ENCODE measurements at places on chromosomes 12 and 14. TPM values are rescaled to one million over a fixed set of nuclear protein-coding genes. Genes with fewer than 3 reads are reported as not detected.

- DNase-seq: no peak
Measured at GRCh38 chr14:55514819-55515490, 65.1 kb upstream of the KTN1 start.

DNA sequence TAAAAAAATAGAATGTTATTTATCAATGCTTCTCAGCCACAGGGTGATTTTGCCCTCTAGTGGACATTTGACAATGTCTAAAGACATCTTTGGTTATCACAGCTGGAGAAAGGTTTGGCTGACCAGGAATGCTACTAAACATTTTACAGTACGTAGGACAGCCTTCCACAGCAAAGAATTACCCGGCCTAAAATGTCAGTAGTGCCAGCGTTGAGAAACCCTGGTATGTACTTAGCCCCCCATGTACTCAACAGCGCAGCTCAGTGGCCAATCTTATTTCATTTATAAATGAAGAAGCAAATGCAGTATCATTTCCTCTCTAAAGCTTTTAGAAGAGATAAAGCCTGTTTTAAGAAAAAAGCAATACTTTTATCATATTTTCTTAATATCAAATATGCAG lies 5.8 kb downstream of the MARK3 start:
- peak; percentile 57 for DNase-seq

- DNase-seq: no peak
Measured at GRCh38 chr12:131543040-131543439, 167.8 kb upstream of the SFSWAP start.

GRCh38 chr14:68526512-68527091 lies 266.3 kb downstream of the ZFP36L1 start:
- no peak for DNase-seq

DNA sequence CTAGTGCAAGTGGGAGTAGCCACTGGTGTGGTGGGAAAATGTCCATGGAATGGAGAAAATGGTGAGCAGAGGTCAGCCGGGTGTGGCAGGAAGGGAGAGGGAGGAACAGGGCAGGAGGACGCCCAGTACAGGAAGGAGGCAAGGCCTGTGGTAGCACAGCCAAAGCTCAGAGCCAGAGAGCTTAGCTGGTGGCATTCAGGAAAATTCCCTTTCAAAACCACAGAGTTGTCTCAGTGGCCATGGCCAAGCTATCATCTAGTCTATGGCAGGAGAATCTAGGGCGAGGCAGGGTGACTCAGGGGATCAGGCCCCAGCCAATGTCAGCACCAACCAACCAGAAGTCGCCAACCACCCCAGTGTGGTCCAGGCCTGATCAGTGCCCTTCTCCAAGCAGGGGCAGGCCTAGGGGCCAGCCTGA lies 67.7 kb upstream of the DDX11 start:
- no peak for DNase-seq

DNA sequence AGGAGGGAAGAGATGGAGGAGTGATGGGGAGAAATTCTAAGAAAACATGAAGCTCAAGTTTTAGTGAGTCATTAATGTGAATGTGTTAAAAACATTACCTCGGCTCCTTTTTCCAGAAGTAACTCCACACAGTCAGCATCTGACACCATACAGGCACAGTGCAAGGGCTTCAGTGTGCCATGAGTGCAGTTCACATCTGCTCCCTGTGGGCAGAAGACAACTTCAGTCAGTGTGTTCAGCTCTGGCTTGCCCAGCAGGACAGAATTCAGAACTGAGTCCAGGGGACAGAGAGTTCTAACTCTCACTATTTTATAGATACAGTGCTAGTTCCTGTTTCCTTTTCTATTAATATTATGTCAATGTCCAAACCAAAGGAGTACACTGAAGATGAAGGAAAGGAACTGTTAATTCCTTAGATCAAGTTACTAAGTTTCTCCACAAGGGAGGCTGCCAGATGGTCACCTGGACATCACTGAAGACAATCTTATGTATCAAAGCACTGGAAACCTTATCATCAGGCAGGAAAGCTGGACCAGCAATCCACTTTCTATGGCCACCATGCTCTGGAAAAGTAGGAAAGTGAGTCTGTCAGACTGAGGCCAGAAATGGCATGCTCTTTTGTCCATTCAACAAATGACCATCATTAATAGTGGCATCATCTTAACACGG lies 6.1 kb downstream of the ASB8 start:
- DNase-seq: no peak

Gene PLEKHA5
- 5.2 TPM for total RNA-seq

Gene C1QL4
- total RNA-seq: not detected

GRCh38 chr12:56431850-56432249 lies 17.4 kb downstream of the TIMELESS start:
- DNase-seq: no peak

- DNase-seq: no peak
Measured at GRCh38 chr12:25852792-25853191, 105.7 kb upstream of the RASSF8 start.

Gene TBX3
- total RNA-seq: not detected

DNA sequence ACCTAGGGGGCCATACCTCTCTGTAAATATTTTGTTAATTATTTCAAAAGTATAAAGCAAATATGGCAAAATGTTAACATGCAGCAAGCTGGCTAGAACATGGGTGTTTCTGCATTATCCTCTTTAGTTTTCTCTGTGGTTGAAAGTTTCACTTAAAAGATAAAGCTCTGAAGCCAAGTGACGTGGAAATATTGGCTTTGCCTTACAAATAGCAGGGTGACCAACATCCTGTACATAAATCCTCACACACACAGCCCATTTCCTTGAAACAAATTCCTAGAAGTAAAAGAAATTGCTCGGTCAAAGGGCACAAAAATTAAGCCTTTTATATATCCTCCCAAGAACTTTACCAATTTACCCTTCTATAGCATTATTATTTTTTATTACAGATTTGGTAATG lies 10.6 kb upstream of the VWF start:
- no peak for DNase-seq

Gene GSG1
- total RNA-seq: not detected

DNA sequence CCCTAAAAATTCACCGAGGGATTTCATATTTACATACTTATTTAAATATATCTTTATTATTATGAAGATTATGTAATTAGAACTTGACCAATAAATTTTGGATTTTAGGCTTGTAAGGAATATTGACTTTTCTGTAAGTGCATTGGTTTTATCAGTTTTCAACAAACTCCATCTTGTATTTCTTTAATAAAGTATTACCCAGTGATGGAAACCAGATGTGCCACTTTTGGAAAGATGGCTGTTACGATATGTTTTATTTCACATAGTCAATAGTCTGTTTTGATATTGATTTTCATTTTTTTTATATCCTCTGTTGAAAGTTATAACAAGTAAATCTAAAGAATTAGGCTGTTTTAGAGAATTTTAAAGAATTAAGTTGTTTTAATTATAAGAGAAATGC lies 1.8 kb downstream of the MON2 start:
- no peak for DNase-seq

DNA sequence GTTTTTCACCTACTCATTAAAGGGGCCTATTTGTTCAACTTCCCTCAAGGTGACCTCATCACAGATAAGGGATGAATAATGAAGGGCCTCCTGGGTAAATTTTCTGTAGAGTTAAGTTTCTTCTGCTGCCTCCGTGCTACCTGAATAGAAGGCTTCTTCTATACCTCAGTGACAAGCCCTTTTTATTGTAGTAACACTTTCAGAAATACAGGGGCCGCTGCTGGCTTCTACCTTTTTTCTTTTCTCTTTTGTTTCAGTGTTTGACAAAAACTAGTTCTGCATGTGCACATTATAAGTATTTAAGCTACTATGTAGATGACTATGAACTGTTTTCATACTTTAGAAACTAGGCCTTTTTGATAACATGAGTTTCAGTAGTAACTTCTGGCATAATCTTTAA lies 207.0 kb downstream of the NAV3 start:
- no peak for DNase-seq

GRCh38 chr14:101439023-101439422 lies 122.3 kb upstream of the DIO3 start:
- no peak for DNase-seq

DNA sequence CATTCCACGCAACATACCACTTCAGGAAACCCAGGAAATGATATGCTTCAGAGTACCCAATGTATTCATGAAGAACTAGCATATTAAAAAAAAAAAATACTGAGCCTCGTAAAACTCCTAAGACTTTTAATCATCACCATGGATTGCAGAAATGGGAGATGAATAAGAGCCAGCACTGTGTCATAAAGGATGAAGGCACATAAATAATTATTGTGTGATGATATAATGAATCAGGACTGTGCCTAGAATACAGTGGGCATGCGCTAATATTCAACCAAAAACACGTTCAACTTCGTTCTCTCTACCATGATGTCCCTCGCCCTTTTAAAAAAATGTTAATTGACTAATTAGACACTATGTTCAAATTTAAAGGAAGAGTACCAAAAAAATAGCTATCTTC lies 68.7 kb downstream of the CIT start:
- no peak for DNase-seq

DNA sequence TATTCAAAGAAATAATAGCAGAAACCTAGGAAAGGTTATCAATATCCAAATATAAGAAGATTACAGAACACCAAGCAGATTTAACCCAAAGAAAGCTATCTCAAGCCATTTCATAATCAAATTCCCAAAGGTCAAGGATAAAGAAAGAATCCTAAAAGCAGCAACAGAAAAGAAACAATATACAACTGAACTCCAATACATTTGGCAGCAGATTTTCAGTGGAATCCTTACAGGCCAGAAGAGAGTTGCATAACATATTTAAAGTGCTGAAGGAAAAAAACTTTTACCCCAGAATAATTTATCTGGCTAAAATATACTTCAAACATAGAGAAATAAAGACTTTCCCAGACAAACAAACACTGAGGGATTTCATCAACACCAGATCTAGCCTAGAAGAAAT lies 54.3 kb downstream of the DENND5B start:
- no peak for DNase-seq

Gene PTGES3
- total RNA-seq: 125 TPM

DNA sequence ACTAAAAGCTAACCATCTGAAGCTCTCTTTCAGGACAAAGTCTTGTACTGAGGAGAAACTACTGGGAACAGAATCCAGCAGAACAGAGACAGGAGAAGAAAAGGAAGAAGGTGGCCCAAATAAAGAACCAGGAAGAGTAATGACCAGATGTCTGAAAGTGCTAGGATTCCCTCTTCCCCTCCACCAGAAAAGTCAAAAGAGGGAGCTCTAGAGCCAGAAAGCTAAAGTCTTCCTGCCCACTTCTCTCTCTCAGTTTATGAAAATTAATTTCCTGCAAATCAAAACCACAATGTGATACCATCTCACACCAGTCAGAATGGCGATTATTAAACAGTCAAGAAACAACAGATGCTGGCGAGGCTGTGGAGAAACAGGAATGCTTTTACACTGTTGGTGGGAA lies 47.2 kb downstream of the SPPL3 start:
- DNase-seq: peak; percentile 47

- no peak for DNase-seq
Measured at GRCh38 chr12:63301311-63301710, 150.3 kb upstream of the AVPR1A start.

GRCh38 chr12:105944628-105945027 lies 194.1 kb downstream of the NUAK1 start:
- no peak for DNase-seq

- DNase-seq: no peak
Measured at GRCh38 chr12:85188619-85189018, 91.4 kb upstream of the ALX1 start.

DNA sequence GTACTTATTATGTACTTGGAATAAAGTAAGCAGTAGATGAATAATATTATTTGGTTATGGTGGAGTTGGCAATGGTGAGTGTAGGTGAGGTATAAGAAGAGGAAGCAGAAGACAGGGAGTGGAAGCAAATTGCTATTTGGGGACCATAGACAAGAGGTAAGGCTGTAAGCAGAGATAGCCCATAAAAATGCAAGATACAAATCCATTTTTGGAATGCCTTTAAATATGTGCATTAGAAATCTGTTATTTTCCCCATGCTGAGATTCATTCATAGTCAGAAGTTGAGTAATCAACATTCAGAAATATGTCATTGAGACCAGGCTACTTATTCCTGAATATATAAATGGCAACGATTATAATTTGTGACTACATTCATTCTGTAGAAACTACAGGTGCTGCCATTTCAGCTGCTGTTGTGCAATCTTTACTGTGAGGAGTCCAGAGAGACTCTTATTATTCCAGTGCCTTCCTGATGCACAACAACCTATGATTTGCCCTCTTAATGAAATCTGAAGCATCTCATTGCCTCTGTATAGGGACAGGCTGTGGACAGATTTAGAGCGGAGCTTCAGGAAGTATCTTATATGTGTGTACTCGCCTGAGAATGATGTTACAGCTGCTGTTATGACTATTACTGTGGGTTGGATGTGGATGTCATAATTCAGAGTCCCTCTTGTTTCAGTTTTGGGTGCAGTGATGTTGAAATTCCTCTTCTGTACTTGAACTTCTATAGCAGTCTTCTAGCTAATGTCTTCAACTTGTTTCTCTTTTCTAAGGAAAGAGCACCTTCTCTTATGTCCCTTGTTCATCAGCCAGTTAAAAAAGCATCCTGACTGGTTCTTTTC lies 173.8 kb downstream of the NAV3 start:
- DNase-seq: no peak

GRCh38 chr12:17304503-17305347 lies 698.8 kb upstream of the LMO3 start:
- no peak for DNase-seq

GRCh38 chr14:45916340-45916953 lies 663.4 kb upstream of the MIS18BP1 start:
- DNase-seq: no peak

Gene TAS2R13
- 1.2 TPM for total RNA-seq

Gene KCNA1
- not detected for total RNA-seq

DNA sequence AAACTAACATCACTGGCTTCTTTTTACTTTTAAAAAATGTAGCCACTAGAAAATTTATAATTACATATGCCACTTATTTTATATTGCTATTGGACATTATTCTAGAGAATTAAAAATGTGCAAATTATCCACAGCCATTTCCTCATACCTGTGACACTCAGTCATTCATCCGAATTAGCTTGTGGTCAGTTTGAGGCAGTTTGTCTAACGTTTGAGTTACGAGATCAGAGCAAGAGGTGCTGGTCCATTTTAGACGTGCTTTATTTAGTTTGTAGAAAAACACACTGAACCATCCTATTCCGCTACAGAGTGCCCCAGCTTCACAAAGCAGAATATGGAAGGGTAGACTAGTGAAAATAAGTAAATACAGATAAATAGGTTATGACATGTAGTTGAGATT lies 513.0 kb downstream of the NRXN3 start:
- DNase-seq: no peak

DNA sequence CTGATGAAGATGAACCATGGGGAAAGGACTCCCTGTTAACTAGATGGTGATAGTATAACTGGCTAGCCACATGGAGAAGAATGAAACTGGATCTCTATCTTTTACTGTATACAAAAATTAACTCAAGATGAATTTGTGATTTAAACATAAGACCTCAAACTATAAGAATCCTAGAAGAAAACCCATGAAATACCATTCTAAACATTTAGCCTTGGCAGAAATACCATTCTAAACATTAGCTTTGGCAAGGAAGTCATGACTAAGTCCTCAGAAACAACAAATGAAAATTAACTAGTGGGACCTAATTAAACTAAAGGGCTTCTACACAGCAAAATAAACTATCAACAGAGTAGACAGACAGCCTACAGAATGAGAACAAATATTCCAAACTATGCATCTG lies 28.4 kb upstream of the NOVA1 start:
- no peak for DNase-seq

Gene IRF9
- 206 TPM for total RNA-seq

GRCh38 chr12:4052691-4053090 lies 179.5 kb upstream of the PARP11 start:
- DNase-seq: no peak

All from T-cell (primary cell).